ENCODE measurements at places on chromosomes 5 and 9. TPM values are rescaled to one million over a fixed set of nuclear protein-coding genes. Genes with fewer than 3 reads are reported as not detected.

- no peak for DNase-seq
Observed at GRCh38 chr9:123085916-123086315, 52.4 kb downstream of the GPR21 start.

- DNase-seq: no peak
Observed at GRCh38 chr5:96173366-96173765, 211.7 kb upstream of the ELL2 start.

The GRM6 gene
- not detected for total RNA-seq

The FSTL4 gene
- total RNA-seq: 0.29 TPM

DNA sequence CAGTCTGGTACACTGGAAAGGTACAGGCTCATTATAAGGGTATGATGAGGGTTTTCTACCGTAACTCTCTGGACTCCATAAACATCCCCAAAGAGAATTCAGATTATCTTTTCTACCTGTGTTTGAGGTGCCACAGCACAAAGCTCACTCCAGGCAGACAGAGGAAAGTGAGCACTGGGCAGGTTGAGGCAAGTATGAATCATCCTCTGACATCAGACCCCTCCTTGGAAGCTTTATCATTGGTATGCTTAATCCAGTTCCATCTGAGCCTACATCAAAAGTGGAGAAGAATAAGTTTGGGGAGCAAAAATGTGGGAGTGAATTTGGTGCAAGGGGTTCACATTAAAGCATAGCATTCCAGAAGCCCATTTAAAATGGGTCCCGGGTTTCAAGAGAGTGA is 21.7 kb downstream of the C9orf152 start:
- no peak for DNase-seq

The HAVCR1 gene
- 3.9 TPM for total RNA-seq

DNA sequence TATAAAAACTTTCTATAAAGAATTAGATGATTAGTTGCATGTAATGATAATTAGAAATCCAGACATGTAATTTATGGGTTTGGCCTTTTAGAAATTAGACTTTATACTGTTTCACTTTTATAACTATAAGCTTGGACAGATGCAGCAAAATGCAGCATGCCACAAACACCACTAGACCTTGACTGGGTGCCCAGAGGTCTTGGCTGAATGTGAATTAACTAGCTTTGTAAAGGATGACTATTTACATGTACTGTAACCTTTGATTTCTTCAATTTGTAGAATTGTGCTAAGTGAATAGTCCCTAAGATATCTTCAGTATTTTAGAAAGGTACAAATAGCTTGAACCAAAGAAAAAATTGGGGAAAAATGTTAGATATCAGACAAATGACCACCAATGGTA is 2168.1 kb downstream of the MAT2B start:
- DNase-seq: no peak

GRCh38 chr5:36374266-36374862 is 72.7 kb upstream of the RANBP3L start:
- DNase-seq: no peak

DNA sequence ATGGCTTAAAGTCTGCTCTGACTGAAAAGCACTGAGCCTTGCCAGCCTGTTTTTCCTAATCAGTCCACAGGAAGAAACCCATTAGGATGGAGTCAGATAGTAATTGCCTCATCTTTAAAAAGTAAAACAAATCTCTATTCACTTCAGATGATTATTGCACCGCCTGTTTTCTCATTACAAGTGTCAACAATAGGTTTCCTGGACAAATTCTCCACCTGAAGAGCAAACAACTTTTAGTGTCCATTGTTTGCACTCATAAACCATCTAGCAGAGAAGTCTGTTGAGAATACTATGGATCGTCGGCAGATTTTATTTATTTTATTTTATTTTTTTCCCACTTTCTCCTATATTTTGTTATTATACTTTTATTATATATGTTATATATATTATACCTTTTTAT is 20.3 kb downstream of the C5orf63 start:
- DNase-seq: no peak

DNA sequence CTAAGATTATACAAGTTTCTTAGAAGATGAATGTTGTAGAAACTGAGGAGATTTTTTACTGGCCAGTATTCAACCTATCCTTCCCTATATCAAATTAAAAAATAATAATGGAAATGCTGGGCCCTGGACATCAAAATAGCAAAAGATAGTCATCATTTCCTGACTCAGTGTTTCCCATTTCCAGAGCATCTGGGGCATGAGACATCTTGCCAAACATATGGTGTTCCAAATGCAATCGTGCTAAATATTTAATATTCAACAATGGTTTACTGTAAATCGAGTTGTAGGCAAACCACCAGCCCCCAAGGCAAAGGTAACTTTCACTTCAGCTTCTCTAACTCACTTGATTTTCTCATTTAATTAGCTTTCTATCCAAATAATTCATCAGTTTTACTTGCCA is 152.9 kb downstream of the FRMD3 start:
- DNase-seq: no peak

The STK10 gene
- total RNA-seq: 36.3 TPM

GRCh38 chr5:168086104-168086610 is 205.3 kb upstream of the WWC1 start:
- DNase-seq: no peak

The PCDHB2 gene
- 5.5 TPM for total RNA-seq

DNA sequence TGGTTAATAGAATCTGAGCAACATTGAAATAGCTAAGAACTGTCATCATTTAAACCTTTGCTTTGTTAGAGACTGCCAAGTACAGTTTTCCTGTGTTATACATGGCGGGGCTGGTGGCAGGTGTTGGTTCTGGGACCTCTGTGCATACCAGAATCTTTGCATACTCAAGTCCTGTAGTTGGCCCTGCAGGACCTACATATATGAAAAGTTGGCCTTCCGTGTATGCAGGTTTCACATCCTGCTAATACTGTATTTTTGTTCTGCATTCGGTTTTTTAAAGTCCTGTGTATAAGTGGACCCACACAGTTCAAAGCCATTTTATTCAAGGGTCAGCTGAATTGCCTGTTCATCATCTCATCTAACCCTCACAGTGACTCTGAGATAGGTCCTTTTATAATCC is 36.4 kb downstream of the LARP1 start:
- DNase-seq: no peak

- no peak for DNase-seq
Observed at GRCh38 chr9:125544988-125545651, 161.9 kb downstream of the MAPKAP1 start.

DNA sequence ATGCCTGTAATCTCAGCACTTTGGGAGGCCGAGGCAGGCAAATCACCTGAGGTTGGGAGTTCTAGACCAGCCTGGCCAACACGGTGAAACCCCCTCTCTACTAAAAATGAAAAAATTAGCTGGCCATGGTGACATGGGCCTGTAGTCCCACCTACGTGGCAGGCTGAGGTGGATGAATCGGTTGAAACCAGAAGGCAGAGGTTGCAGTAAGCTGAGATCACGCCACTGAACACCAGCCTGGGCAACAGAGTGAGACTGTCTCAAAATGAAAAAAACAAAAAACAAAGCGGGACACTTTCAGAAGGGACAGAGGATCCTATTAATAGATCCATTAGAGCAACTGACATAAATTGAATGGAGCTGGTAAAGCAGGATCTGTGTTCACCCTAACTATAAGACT is 89.6 kb upstream of the SGCD start:
- no peak for DNase-seq

Measured in mucosa of descending colon (tissue), 3 donors.